Small intestine (tissue), 16 donors: ENCODE measurements at places on chromosomes 3 and 15. TPM values are rescaled to one million over a fixed set of nuclear protein-coding genes. Genes with fewer than 3 reads are reported as not detected.

Gene TPM1
- 542 TPM for polyA plus RNA-seq

Gene NOX5
- 0.04 TPM for polyA plus RNA-seq

Gene KNSTRN
- 5.6 TPM for polyA plus RNA-seq

Gene SAMMSON
- polyA plus RNA-seq = not detected

Gene PRKCD
- 150 TPM for polyA plus RNA-seq

Gene FEZF2
- not detected for polyA plus RNA-seq

Gene TMEM87A
- 17.7 TPM for polyA plus RNA-seq

Gene ALG1L2
- polyA plus RNA-seq = 0.69 TPM

GRCh38 chr3:155391551-155391958 lies 98.1 kb upstream of the STRIT1 start:
- H3K27ac ChIP-seq = no peak overlapping the region
- H3K4me1 ChIP-seq = no peaks in the 10 kb centered on the region
- H3K4me3 ChIP-seq = no peak overlapping the region
- no peaks in the 10 kb centered on the region for H3K27me3 ChIP-seq
- DNase-seq = no peak
- no peaks in the 10 kb centered on the region for H3K36me3 ChIP-seq

DNA sequence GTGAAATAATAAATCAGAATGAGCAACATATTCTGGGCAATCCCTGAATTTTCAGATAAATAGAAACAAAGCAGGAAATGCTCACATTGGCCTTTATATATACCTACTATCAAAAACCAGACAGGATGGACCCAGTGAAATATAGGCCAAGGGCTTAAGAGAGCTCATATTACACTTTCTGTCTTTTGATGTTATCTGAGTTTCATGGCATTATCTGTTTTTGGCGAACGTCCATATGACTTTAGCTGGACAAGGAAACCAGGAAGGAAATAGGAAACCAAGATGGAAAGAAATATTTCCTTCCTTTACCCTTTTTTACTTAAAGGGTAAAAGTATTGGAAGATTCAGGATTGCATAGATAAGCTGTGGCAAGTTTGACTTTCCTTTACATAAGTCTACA lies 274.8 kb downstream of the THSD4 start:
- no peaks in the 10 kb centered on the region for H3K27me3 ChIP-seq
- no peaks in the 10 kb centered on the region for H3K4me1 ChIP-seq
- H3K27ac ChIP-seq = no peak overlapping the region
- H3K4me3 ChIP-seq = no peak overlapping the region
- no peak for DNase-seq

DNA sequence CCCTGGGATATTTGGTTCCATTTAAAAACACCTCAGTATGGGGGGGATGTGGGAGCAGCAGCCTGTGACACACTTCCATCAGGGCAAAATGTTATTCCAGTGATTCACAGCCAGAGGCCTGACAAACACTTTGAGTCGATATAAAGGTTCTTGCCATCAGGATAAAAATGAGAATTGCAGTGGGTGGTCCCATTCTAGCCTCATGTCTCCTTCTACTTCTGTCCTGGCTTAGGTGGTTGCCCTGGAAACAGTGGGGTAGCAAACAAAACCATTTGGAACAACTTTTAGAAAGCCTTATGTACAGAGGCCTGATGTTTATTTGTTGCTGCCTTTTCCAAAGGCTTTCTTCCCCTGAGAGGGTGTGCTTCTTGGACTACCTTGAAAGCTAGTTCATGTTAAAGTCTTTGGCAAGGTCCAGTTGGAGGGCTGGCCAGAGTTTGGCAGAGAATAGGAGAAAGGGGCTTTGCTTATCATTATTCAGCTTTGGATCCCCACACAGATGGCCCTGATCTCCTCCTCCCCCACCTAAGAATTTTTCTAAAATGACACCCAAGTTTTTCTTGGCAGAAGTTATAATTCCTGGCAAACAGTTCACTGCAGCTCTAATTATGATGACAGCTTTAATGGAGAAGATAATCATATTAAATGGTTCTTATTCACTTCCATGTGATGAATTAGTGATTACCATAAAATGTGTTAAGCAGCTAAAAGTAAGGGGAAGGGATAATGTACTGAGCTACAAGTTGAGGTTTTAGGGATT lies 84.2 kb upstream of the ZNF280D start:
- H3K27me3 ChIP-seq = no peaks in the 10 kb centered on the region
- H3K4me3 ChIP-seq = no peak overlapping the region
- H3K36me3 ChIP-seq = no peaks in the 10 kb centered on the region
- H3K27ac ChIP-seq = no peak overlapping the region

DNA sequence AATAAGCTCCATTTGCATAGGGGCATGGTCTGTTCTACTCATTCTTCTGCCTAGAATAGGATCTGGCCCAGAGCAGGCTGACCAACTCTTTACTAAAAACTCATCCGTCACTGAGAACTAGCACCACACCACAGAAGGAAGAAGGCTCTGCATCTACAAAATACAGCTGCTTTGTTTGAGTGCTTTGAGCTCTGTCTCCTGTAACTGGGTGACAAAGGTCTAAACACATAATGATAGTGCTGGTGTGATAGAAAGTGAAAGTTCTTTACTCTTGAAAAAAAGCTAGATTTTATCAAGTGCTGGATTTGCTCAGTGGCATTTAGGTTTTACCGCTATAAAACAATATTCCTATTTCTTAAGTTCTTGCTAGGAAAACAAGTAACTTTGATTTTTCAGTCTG lies 140.7 kb downstream of the FHIT start:
- H3K27ac ChIP-seq = no peak overlapping the region
- H3K4me3 ChIP-seq = no peak overlapping the region
- H3K36me3 ChIP-seq = no peaks in the 10 kb centered on the region
- peaks cover 10% of the 10 kb centered on the region for H3K4me1 ChIP-seq

- H3K4me3 ChIP-seq = no peak overlapping the region
- peaks cover 2% of the 10 kb centered on the region for H3K36me3 ChIP-seq
- no peak overlapping the region for H3K27ac ChIP-seq
- no peaks in the 10 kb centered on the region for H3K4me1 ChIP-seq
These were observed 23.2 kb downstream of the RCN2 start for GRCh38 chr15:76954744-76955143.

- H3K36me3 ChIP-seq = no peaks in the 10 kb centered on the region
- no peaks in the 10 kb centered on the region for H3K4me1 ChIP-seq
- H3K27ac ChIP-seq = no peak overlapping the region
- no peak overlapping the region for H3K4me3 ChIP-seq
These were observed 392.1 kb downstream of the NLGN1 start for GRCh38 chr3:173789530-173790162.

DNA sequence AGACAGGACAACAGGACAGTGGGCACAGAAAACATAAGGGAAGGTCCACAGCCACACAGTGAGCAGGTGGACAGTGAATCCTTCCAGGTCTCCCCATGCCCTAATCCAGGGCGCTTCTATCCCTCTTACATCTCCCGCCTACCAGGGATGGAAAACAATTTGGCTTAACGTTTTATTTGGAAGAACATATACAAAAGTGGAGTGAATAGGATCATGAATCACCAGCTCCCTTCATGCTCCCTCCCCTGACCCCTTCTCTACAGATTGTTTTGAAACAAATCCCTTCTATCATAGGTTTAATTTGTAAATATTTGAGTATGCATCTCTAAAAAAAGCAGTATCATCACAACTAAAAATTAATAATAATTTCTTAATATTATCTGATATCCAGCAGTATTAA lies 52.5 kb downstream of the CLDN11 start:
- no peak for DNase-seq
- peaks cover 4% of the 10 kb centered on the region for H3K27me3 ChIP-seq
- H3K4me3 ChIP-seq = no peak overlapping the region
- peaks cover 22% of the 10 kb centered on the region for H3K4me1 ChIP-seq

DNA sequence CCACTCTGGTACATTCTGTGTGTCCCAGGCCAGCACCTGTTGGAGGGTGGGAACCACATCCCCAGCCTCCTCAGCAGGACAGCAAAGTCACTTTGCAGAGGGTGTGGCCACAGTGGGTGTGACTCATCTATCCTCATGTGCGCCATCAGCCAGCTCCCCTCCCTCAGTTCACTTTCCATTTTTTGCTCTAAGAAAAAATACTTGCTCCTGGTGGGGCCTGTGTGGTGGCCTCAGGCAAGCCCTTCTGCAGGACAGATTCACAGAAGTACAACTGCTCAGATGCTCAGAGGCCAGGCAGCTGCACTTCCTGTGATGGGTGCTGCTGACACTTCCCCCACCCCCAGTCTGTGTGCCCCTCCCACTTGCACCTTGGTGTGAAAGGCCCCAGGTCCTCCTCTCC lies 78.3 kb upstream of the ALDH1L1 start:
- no peak overlapping the region for H3K4me3 ChIP-seq
- H3K4me1 ChIP-seq = peaks cover 3% of the 10 kb centered on the region
- no peak for DNase-seq
- no peaks in the 10 kb centered on the region for H3K36me3 ChIP-seq
